D341Med (cell line): ENCODE measurements at places on chromosomes 5 and 9.

- no peak for DNase-seq
These were observed 744 bp upstream of the PPP2CA start for GRCh38 chr5:134226441-134227192.

DNA sequence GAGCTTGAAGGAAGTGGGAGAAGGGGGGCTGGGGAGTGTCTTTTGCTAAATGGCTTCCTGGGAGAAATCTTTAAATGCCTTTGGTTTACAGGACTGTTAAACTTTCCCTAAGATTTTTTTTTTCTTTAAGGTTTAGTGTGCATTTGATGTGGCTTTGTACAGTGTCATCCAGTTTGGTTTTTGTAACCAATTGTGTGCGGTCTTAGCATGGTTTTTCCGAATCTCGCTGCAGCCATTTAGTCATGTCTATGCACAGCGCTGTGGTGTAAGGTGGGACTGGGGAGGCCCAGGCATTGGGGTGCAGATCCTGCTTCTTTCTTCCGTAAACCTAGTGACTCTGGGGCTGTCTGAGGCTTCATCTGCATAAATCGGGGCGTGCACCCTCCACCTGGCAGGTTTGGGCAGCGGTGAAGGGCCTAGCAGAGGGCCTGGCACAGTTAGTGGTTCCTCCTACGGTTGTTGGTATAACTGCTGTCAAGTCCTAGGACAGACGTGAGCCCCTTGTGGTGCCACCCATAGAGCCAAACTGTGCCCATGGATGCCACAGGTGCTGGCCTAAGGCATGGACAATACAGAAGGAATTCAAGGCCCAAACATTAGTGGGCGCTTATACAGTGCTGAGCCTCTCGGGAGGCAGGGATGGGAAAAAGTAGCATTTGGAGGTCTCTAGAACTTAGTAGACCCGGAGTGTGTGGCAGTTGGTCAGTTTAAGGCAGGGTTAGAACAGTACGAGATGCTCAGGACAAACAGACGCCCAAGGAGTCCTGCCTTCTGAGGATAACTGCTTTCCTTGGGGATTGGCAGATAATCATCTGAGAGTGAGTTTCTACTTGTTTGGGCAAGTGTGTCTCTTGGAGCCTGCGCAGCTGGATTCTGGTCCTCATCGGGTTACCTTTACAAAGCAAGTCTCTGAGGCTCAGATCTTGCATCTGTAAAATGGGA is 1.5 kb downstream of the PRRC2B start:
- no peak for DNase-seq

GRCh38 chr9:137185921-137186320 is 2.4 kb downstream of the ANAPC2 start:
- DNase-seq, result no peak

DNA sequence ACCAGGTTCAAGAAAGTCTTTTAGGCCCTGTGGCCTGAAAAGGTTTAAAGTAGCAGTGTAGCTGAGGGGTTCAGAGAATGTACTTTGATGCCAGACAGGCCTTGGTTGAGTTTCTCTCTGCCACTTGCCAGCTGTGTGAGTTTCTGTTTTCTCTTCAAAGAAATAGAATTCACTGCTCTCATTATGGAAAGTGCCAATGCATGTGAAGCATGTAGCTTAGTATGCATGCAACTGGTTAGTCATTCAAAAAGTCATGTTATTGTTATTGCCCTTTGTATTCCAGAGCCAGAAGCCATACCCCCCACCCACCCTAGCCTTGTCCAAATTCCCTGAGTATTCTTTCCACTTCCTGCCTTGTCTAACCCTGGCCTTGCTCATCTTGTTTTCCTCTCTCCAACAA is 101.7 kb downstream of the ADRB2 start:
- no peak for DNase-seq

GRCh38 chr9:33742519-33742918 is 52.8 kb upstream of the PRSS3 start:
- no peak for DNase-seq

DNA sequence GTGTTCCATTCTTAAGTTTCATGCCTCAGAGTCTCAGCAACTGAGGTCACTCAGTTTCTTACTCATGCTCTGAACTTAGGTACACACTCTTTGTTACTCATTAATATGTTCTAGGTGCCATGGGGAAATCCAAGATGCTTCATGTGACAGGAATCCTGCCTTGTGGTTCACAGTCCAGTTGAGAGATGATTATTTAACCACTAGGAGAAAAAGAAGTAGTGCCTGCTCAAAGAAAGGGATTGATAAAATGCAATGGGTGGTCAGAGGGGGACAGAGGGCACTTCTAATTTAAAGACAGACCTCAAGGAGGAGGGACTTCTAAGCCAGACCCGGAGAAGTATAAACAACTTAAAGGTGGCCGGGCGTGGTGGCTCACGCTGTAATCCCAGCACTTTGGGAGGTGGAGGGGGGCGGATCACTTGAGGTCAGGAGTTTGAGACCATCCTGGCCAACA is 69.0 kb downstream of the UGCG start:
- no peak for DNase-seq

GRCh38 chr5:180594311-180595045 is 3.2 kb upstream of the SCGB3A1 start:
- no peak for DNase-seq

GRCh38 chr5:95959888-95960666 is 1.6 kb downstream of the ELL2 start:
- no peak for DNase-seq

- no peak for DNase-seq
These were observed 320.2 kb upstream of the NREP start for GRCh38 chr5:112077180-112077579.

GRCh38 chr5:136559651-136560050 is 194.3 kb upstream of the TRPC7 start:
- DNase-seq, result no peak

DNA sequence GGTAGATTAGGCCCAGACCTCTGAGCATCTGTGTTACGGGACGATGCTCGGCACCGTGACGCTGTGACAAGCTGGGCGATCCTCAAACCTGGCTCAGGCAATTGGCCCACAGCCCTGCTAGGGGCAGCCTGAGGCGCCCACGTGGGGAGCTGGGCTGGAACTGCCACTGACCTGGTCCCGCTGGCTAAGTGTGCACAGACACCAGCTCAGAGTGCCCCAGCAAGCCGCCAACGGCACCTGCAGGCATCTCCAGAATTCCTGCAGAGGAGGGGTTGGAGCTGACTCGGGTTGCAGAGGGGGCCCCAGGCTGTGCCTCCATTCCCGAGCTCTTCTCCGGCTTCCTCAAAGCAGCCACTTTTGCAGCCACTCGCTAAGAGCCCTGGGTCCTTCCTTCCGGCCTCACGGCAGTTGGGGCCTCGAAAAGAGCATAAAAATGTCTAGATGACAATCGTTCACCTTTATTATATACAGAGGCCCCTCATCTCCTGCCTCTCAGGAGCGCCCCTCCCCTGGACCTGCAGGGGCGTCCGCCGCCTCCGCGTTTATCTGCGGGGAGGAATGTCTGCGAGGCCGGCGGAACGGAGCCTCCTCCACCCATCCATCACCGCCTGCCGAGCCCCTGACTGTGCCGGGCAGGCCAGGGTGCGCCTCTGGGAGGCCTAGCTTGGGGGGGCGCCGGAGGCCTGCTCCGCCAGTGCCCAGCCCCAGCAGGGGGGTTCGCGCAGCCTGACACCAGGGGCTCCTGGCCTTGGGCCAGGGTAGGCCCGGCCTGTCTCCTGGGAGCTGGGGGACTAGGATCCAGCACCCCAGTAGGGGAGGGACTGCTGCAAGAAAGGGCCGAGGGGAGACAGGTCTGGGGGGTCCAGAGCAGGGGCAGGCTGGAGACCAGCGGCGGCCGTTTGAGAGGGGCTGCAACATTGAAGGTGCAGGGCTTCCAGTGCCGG is 144.9 kb downstream of the BARX1 start:
- DNase-seq, result peak; percentile 24
